Renal pelvis (tissue), 12 donors: ENCODE measurements at places on chromosomes 2 and 18.

- no peak for DNase-seq
Measured at GRCh38 chr2:9533663-9534062, 22.0 kb downstream of the ADAM17 start.

DNA sequence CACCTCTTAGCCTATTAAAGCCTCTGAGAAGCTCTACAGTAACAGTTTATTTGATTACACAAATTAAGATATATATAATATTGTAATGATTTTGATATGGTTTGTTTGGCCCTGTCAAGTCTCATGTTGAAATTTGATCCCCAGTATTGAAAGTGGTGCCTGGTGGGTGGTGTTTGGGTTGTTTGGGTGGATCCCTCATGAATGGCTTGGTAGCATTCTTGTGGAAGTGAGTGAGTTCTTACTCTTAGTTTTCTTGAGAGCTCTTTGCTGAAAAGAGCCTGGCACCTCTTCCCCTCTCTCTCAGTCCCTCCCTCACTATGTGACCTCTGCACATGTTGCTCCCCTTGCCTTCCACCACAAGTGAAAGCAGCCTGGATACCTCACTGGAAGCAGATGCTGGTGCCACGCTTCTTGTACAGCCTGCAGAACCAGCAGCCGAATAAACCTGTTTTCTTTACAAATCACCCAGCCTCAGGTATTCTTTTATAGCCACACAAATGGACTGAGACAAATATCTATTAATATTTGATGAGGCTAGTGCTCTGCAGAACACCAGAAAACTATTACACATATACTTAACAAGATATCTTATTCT lies 52.8 kb downstream of the SLC4A10 start:
- no peak for DNase-seq

- DNase-seq, result no peak
Measured at GRCh38 chr18:27931535-27931934, 245.4 kb downstream of the CDH2 start.

GRCh38 chr2:181430406-181431118 lies 26.6 kb upstream of the ITGA4 start:
- no peak for DNase-seq

- DNase-seq, result no peak
Measured at GRCh38 chr2:28583899-28584553, 88.2 kb downstream of the PLB1 start.

- DNase-seq, result no peak
Measured at GRCh38 chr2:144686518-144687215, 166.7 kb upstream of the ZEB2 start.

GRCh38 chr2:242075696-242076095 lies 206.2 kb downstream of the RTP5 start:
- DNase-seq, result no peak

- no peak for DNase-seq
Measured at GRCh38 chr18:23902396-23902795, 112.2 kb upstream of the TTC39C start.
